ENCODE measurements at places on chromosomes 5 and 9.

DNA sequence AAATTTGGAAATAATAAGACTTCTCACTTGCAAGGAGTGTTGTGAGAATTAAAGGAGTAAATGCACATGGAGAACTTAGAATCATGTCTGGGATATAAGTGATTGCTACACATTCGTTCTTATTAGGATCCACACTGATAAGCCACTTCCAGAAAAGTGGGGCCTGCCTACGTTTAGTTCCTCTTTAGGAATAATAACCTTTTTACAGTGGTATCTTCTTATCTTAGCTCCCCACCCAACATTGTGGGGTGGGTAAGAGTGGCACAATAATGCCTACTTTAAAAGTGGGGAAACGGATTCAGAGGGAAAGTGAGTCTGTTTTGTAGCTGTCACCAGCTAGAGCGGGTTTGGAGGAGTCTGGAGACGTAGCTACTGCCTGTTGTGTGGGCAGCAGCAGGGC lies 16.0 kb downstream of the DOCK2 start:
- no peak for DNase-seq

DNA sequence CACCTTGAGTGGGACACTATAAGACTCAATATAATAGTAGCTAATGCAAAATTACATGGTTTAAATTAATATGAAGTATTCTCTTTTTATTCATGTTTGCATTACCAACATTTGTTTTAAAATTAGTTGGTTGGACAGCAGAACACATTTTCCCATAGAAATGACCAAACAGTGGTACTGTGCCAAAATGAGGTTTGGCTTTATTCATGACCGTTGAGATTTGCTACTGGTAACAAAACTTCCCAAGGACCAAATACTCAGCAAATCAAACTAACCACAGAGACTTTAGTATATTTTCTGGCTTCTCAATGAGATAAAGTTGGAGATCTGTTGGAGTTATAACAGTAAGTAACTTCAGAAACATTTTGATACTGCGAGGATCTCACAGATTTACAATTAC lies 637.8 kb upstream of the MEF2C start:
- no peak for DNase-seq

DNA sequence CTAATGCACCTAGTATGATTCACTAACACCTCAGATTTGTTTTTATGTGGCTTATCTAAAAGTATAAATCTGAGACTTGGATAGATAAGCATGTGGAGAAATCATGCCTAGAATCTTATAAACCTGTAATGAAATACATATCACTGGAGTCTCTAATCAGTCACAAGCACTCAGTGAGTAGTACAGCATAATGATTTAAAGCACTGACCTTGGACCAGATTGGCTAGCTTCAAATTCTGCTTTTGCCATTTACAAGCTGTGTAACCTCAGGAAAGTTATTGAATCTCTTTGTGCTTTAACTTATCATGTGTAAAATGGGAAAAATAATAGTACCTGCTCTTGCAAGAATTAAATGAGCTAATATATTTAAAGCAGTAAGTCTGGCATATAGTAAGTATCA lies 61.2 kb upstream of the ALDH1A1 start:
- no peak for DNase-seq

- no peak for DNase-seq
Measured at GRCh38 chr5:101326766-101327165, 423.7 kb upstream of the ST8SIA4 start.

GRCh38 chr9:118961857-118962256 lies 407.4 kb downstream of the BRINP1 start:
- no peak for DNase-seq

- DNase-seq, result no peak
Measured at GRCh38 chr9:33144551-33144950, 22.6 kb downstream of the B4GALT1 start.

GRCh38 chr9:106404137-106404536 lies 458.8 kb upstream of the ZNF462 start:
- DNase-seq, result no peak

DNA sequence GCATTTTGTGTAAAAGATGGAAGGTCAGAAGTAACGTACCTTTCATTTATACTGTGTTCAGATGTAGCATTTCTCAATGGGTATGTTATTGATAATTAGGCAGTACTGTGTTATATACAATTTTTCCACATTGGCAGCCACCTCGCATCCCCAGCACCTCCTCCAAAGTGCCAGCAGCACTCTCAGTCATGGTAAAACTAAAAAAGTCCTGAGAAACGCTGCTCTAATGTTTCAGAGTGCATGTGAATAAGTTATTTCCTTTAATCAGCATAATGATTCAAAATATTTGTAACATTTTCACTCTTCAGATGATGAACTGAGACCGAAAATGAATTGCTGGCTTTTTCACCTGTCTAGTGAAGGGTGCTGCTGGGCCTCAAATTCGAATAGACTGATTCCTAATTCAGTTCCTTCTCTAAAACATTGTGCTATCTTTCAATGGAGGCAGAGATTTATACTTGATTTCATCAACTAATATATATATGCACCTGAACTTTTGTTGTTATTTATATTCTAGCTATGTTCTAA lies 79.9 kb upstream of the ANKRD55 start:
- no peak for DNase-seq

GRCh38 chr5:77893225-77893860 lies 117.2 kb upstream of the TBCA start:
- no peak for DNase-seq

DNA sequence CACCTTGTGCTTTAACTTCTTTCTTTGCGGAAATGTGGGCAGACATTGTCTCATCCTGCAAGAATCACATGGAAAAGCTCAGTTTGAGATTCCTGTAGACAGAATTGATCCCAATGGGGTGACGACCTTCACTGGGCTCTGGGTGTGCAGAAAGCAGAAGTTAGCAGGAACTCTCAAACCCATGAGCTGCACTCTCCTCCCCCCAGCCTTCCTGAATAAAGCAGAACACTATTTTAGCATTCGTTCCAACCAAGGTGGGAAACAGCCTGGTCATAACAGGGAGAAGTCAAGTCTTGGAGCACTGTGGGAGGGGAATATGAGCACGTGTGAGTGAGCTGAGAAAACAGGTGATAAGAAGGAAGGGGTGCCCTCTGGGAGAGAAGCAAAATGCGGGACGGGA lies 87.4 kb upstream of the FER start:
- no peak for DNase-seq

GRCh38 chr9:135926402-135927194 lies 19.3 kb upstream of the CAMSAP1 start:
- peak; percentile 71 for DNase-seq

DNA sequence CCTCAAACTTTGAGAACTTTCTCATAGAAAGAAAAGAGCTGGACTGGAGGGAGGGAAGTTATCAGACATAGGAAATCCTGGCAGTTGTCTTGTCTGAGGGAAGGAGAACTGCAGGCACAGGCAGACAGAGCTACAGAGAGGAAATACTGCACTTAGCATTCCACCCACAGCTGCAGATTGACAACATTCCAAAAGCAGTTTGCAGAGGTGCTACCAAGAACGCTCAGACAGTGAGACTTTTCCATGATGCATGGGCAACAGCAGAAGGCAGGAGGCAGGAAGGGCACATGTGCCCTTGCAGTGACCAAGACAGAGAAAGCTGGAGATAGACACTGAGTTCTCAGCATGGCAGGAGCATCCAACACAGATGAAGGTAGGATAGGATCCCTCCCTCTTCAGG lies 327.5 kb upstream of the ZNF462 start:
- DNase-seq, result no peak

All from activated T-cell treated with anti-CD3 and anti-CD28 coated beads for 24 hours (primary cell).